NCI-H774 (cell line): ENCODE measurements at places on chromosomes 2 and 18.

DNA sequence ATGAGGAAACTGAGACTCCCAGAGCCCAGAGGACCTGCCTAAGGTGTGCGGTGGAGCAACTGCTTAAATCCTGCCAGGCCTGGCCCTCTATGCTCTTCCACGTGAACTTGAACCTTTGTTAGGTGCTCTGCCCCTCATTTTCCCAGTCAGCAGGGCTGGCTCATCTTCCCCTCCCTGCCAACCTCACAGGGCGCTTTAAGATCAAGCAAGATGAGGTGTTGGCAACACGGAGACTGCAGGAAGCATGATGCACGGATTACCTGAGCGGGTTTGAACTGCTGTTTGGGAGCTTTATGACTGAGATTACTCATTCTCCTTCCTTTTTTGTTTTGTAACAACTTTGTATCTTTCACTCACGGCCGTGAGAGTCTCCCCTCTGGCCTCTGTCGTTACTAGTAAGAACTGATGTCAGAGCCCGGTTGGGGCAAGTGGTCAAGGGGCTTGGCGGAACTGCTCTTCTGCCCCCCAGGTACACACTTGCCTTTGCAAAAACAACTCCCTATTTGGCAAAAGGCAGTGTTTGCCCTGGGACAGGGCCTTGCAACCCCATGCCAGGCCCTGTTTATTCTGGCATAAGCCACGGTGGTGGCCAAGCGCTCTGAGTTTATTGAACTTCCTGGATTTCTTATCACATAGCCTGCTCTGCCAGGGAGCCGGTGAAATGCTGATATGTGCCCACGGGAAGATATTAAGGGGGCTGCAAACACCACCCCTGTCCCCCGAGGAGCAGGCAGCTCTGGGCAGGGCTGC is 127.8 kb downstream of the INHBB start:
- DNase-seq = no peak

DNA sequence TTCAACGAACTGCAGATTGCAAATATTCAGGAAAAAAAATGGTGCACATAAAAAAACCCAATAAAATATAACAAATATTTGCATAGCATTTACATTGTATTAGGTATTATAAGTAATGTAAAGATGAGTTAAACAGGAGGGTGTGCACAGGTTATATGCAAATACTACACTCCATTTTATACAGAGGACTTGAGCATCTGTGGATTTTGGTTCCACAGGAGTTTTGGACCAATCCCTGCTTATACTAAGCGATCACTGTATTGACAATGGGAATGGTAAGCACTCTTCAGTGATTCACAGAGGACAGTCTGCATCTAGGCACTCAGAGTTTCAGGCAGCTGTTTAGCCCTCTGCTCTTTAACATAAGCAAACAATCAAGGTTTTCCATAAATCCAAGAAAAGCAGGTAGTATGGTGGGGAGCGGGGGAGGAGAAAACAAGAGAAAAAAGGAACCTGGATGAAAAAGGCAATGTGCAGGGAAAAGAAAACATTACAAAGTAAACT is 206.0 kb upstream of the PARD3B start:
- peak; percentile 22 for DNase-seq

DNA sequence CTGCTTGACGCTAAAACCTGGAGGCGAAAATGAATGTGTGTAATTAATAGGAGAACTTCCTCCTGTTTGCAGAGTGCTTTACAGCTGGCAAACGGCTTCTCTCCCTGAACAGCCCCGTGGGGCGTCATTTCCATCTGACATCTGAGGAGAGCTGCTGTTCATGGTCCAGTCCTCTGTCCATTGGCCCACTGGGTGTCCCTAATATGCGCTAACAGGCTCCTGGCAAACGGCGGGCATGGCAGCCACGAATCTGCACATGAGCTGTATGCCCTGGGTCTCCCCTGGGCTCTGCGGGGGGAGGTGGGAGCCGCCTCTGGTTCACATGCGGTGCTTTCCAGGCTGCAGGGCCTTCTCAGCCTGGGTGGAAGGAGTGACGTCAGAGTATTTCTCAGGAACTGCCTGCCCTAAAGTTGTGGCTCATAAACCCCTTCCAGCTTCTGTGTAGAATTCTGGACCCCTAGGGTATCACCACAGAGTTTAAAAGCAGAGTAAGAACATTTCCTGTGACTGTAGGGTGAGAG is 73.2 kb downstream of the LRRFIP1 start:
- DNase-seq = peak; percentile 61

DNA sequence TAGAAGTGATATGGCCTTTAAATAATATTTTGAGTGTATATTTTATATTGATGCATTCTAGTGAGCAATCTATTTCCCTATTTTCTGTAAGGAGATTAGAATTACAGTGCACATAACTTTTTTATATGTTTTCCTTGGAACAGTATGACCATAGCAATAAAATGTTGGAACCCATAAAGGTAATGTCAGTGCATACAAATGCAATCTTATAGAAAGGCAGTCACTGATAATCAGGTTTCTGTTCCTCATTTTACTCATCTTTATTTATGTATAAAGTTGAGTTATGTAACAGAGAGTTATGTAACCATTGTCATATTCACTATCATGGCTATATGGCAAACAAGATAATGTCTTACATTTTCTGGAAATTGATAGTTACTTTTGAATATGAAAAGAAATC is 179.9 kb upstream of the NETO1 start:
- DNase-seq = no peak

- DNase-seq = no peak
Observed at GRCh38 chr2:127072396-127072795, 34.6 kb downstream of the BIN1 start.

DNA sequence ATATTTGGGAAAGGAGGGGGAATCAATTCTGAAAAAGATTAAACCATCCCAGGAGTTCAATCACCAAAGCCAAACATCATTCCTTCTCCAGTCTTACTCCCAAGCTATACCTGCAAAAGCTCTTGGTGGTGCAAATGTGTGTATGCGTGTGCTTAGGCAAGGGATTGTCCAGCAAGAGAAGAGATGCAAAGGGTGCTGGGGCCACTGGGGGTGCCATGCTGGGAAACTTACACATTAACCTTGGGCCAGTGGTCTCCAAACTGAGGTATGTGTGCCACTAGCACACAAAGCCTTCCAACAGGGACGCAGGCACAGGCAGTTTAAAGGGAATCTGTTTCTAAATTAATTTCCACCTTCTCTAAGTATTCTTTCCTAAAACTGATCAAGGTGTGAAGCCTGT is 307.9 kb downstream of the NBAS start:
- DNase-seq = no peak

GRCh38 chr18:76824754-76825153 is 2.4 kb downstream of the ZNF236 start:
- no peak for DNase-seq

DNA sequence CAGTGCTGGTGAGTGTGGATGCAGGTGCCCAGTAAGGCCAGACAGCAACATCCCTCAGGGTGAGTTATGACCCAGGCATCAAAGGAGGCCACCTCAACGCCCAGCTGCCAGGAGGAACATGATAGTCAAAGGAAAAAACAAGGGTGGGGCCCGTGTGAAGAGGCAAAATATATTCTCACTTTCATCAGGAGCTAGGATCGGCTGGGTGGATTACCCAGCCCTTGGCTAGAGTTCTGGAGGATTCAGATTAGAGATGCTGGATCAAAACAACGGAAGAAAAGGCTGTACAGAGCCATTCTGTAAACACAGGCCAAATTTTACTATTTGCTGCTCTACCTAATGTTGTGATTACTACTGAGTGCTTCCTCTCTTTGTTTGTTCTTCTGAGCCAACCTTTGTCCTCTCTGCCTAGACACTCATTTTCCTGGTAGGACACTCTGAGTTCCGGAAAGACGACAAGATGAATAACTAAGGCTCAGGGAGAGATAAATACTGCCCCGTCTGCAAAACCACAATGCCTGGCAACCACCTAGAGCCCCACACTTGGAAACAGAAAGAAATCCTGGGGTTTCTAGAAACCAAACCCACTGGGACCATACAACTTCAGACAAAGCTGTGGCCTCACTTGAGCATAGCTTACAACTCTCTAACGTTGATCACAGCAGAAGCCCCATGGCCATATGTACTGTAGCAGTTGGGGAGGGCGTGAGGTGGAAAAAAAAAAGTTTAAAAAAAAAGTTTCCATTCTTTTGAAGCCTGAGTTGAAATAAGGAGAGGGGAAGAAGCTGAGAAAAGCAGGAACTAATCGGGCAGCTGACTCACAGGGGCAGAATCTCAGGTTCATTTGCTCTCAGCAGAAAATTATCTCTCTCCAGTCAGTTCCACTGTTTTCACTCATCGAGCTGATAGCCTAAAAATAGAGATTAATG is 17.8 kb upstream of the PMAIP1 start:
- no peak for DNase-seq

DNA sequence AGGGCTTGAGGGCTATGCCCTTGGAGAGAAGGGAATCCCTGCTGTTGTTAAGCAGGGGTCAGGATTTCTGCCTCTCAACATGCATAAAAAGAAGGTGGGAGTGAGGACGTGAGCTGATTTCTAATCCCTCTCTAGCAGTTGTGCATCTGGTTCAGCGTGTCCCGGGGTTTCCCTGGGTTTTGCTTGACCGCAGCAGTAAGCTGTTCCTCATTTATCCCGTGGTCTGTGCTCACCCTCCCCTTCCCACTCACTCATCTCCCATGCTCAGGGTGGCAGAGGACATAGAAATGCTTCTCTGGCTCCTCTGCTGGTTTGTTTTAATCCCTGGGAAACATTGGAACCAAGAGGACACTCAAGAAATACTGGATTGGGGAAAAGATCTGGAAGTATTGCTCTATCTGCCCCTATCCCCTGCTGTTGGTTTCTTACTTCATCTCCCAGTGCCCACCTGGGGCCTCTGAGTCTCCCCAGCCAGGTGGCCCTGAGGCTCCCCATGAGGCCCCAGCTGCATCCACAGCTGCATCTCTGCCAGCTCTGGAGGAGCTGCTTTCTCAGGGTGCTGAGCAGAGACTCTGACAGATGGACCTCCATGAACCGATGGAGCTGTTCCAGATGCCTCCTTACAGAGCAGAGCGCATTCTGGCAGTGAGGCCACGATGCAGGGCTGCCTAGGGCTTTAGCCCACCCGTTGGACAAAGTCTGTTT is 36.1 kb downstream of the TET3 start:
- DNase-seq = no peak
